ENCODE measurements at places on chromosomes 5 and 9. TPM values are rescaled to one million over a fixed set of nuclear protein-coding genes. Genes with fewer than 3 reads are reported as not detected.

GRCh38 chr5:154002511-154003020, 36.1 kb downstream of the FAM114A2 start:
- no peak overlapping the region for H3K4me3 ChIP-seq
- DNase-seq: no peak
- no peaks in the 10 kb centered on the region for H3K4me1 ChIP-seq
- H3K27ac ChIP-seq: no peak overlapping the region
- peaks cover 31% of the 10 kb centered on the region for H3K36me3 ChIP-seq
- H3K27me3 ChIP-seq: no peaks in the 10 kb centered on the region

DNA sequence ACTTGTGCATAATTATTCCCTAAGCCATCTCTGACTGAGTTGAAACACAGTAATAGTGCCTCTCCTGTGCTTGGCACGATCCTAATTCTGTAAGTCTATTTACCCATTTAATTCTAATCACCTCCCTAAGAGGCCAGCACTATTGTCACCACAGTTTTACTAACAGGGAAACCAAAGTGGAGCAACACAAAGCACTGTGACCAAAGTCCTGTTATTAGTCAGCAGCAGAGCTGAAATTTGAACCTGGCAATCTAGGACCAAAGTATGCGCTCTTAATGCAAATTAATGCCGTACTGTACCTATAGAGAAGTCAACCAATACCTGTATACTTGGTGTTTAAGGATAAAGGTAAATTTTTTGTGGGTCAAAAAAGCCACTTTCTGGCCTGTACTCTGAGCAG, 77.1 kb upstream of the CNTLN start:
- no peak overlapping the region for H3K4me3 ChIP-seq
- H3K4me1 ChIP-seq: no peaks in the 10 kb centered on the region
- no peaks in the 10 kb centered on the region for H3K27me3 ChIP-seq
- no peak overlapping the region for H3K27ac ChIP-seq
- DNase-seq: no peak
- H3K36me3 ChIP-seq: no peaks in the 10 kb centered on the region

DNA sequence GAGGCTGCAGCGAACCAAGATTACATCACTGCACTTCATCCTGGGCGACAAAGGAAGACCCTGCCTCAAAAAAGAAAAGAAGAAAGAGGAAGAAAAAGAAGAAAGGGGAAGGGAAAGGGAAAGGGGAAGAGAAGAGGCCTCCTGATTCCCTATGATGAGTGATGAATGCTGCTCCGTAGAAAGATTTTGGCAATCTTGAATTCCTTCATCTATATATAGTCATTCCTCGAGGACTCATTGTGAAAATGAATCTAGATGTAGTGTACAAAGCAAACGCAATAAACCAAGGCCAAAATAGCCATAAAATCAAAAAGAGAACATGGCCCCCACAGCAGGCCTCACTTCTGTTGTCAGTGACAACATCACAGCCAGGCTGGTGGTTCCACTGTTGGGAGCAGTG, 218.0 kb downstream of the DCP2 start:
- H3K27ac ChIP-seq: no peak overlapping the region
- no peak overlapping the region for H3K4me3 ChIP-seq
- no peaks in the 10 kb centered on the region for H3K27me3 ChIP-seq
- H3K36me3 ChIP-seq: no peaks in the 10 kb centered on the region

DNA sequence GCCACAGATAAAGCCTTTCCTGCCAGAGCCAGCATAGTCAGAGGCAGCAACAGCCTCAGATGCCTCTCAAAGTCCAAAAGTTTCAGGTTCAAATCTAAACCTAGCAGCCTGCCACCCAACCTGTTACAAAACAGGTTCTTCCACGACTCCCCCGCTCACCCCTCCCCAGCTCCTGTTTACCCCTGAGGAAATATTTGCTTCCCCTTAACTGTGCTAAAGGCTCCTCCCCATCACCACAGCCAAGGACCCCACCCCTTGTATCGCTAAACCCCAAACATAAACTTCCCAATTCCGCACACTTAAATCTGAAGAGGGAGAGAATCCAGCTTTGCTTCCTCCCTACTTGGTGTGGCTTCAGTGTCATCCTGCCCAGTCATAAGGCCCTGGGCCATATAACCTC, 15.4 kb upstream of the VDAC1 start:
- H3K27me3 ChIP-seq: no peaks in the 10 kb centered on the region
- no peak overlapping the region for H3K27ac ChIP-seq
- H3K4me3 ChIP-seq: no peak overlapping the region
- H3K4me1 ChIP-seq: no peaks in the 10 kb centered on the region
- no peak for DNase-seq

- no peak overlapping the region for H3K4me3 ChIP-seq
- H3K36me3 ChIP-seq: no peaks in the 10 kb centered on the region
- no peaks in the 10 kb centered on the region for H3K4me1 ChIP-seq
- no peaks in the 10 kb centered on the region for H3K27me3 ChIP-seq
- no peak overlapping the region for H3K27ac ChIP-seq
Observed at GRCh38 chr9:17509151-17509550, 69.7 kb upstream of the SH3GL2 start.

- peaks cover 44% of the 10 kb centered on the region for H3K27me3 ChIP-seq
- H3K4me3 ChIP-seq: no peak overlapping the region
- no peak for DNase-seq
- H3K4me1 ChIP-seq: peaks cover 5% of the 10 kb centered on the region
- H3K36me3 ChIP-seq: no peaks in the 10 kb centered on the region
- H3K27ac ChIP-seq: no peak overlapping the region
Observed at GRCh38 chr5:176820937-176821336, 10.6 kb downstream of the UNC5A start.

DNA sequence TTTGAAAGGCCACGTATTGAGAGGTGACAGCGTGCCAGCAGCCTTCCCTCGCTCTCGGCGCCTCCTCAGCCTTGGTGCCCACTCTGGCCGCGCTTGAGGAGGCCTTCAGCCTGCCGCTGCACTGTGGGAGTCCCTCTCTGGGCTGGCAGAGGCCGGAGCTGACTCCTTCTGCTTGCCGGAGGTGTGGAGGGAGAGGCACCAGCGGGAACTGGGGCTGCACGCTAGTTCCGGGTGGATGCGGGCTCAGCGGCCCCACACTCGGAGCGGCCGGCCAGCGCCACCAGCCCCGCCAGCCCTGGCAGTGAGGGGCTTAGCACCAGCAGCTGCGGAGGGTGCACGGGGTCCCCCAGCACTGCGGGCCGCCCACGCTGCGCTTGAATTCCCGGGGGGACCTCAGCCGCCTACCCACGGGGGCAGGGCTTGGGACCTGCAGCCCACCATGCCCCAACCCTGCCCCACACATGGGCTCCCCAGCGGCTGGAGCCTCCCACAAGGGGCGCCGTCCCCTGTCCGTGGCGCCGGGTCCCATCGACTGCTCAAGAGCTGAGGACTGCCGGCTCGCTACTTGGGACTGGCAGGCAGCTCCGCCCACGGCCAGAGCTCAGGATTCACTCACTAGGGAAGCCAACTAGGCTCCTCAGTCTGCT, 4.4 kb upstream of the OTULINL start:
- no peak for DNase-seq
- no peak overlapping the region for H3K4me3 ChIP-seq
- no peaks in the 10 kb centered on the region for H3K36me3 ChIP-seq
- no peak overlapping the region for H3K27ac ChIP-seq

GRCh38 chr9:99134893-99135341, 30.0 kb downstream of the TGFBR1 start:
- peak overlapping the region; percentile 29 for H3K4me3 ChIP-seq
- H3K4me1 ChIP-seq: peaks cover 66% of the 10 kb centered on the region
- DNase-seq: no peak

GRCh38 chr5:74094096-74094781, 468.2 kb downstream of the ARHGEF28 start:
- no peaks in the 10 kb centered on the region for H3K36me3 ChIP-seq
- H3K4me3 ChIP-seq: no peak overlapping the region
- H3K27ac ChIP-seq: no peak overlapping the region
- no peak for DNase-seq

- peaks cover 2% of the 10 kb centered on the region for H3K27me3 ChIP-seq
- peaks cover 36% of the 10 kb centered on the region for H3K4me1 ChIP-seq
- peak overlapping the region; percentile 62 for H3K4me3 ChIP-seq
Observed at GRCh38 chr9:134407121-134407779, 81.0 kb downstream of the RXRA start.

DNA sequence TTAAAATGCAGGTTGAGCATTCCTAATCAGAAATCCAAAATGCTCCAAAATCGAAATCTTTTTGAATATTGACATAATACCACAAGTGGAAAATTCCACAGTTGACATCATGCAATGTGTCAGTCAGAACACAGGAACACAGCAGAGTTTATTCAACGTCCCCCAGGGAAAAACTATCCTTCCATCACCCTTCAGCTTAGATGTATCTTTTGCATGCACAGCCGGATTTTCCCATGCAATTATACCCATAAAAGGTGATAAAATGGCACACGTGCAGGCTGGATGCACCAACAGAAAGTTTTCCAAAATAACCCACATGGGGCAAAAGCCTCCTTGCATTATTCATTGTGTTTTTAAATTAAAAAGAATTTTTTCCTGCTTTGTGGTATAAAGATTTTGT, 71.2 kb downstream of the RAB24 start:
- no peak overlapping the region for H3K4me3 ChIP-seq
- H3K4me1 ChIP-seq: peaks cover 8% of the 10 kb centered on the region
- peaks cover 16% of the 10 kb centered on the region for H3K36me3 ChIP-seq
- no peak for DNase-seq
- H3K27ac ChIP-seq: peak overlapping the region; percentile 17

DNA sequence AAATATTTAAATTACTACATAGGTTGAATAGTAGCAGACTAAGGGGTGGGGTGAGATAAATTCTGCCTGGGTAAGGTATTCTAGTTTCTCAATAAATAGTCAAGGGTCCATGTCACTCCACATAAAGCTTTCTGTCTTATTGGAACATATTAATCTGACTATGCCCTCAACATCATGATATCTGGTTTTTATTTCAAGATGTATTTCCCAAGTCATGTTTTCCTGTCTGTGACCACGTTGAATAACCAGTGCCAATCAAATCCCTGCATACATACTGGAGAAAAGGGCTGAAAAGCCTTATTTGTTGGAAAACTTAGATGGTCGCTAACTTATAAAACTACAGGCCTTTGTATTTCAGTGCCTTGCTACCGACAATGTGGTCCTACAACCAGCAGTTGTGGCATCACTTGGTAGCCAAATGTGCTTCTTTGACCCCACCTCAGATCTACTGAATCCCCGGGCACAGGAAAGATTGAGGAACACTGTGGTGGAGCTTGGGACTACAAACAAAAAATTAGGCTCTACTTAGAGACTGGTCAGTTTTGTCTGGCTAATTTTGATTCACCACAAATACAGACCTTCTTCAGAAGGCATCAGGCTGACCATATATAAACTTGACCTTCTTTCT, 39.4 kb downstream of the ALDH1A1 start:
- H3K36me3 ChIP-seq: no peaks in the 10 kb centered on the region
- no peak overlapping the region for H3K4me3 ChIP-seq
- H3K27ac ChIP-seq: no peak overlapping the region

GRCh38 chr5:171162165-171162564, 146.9 kb upstream of the TLX3 start:
- peaks cover 4% of the 10 kb centered on the region for H3K27me3 ChIP-seq
- no peak for DNase-seq

GRCh38 chr9:107520186-107520585, 30.6 kb upstream of the KLF4 start:
- H3K4me3 ChIP-seq: no peak overlapping the region
- DNase-seq: no peak
- no peaks in the 10 kb centered on the region for H3K4me1 ChIP-seq
- no peak overlapping the region for H3K27ac ChIP-seq

DNA sequence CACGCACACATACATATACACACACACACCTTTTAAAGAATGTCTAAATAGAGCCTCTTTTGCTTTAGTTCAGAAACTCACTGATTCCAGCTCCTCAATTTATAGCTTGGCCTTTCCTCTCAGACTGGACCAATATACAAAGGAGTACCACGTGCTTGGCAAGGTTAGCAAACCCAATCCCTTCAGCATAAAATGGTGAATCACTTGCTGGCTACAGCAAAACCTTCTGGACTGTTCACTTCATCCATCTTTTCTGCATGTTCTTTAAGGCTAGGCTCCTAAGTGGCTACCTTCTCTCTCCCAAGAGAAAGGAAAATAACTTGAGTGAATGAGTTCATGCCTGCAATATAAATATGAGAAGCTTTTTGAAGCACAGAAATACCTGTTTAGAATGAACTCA, 109.7 kb downstream of the LPAR1 start:
- DNase-seq: no peak
- H3K27ac ChIP-seq: no peak overlapping the region
- H3K36me3 ChIP-seq: no peaks in the 10 kb centered on the region
- no peak overlapping the region for H3K4me3 ChIP-seq

PFDN1 gene
- 63.2 TPM for total RNA-seq

PHF24 gene
- total RNA-seq: 0.18 TPM

DBH gene
- total RNA-seq: not detected

PBX3 gene
- 11.3 TPM for total RNA-seq

CDH9 gene
- not detected for total RNA-seq

SV2C gene
- total RNA-seq: not detected

TAS2R1 gene
- not detected for total RNA-seq

SPAG8 gene
- 0.85 TPM for total RNA-seq

KIF12 gene
- total RNA-seq: not detected

OTP gene
- total RNA-seq: not detected

Measured in activated CD4-positive, alpha-beta T cell treated with anti-CD3 and anti-CD28 coated beads for 36 hours (primary cell).